ENCODE measurements at places on chromosomes 6 and 20.

DNA sequence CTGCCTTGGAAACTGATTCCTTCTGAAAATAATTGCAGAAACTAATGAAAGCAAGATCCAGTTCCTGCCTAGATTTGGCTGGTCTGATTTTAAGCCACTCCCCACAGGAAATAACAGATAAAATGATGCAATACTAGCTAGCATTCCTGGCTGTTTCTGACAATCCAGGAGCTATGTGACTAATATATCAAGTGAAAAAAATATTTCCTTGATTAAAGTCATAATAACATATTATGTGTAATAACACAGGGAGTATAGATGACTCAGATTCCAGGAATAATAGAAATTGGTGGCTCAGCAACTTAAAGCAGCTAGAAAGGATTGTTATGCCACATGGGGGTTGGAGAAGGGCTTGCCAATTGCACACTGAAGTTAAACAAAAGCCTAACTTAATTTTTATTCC lies 182.7 kb upstream of the SALL4 start:
- DNase-seq, result peak; percentile 97

- no peak for DNase-seq
Observed at GRCh38 chr20:37390891-37391525, 45.1 kb downstream of the SRC start.

- no peak for DNase-seq
Observed at GRCh38 chr6:142913511-142914047, 31.4 kb downstream of the HIVEP2 start.

- no peak for DNase-seq
Observed at GRCh38 chr6:17355404-17355774, 38.0 kb upstream of the CAP2 start.

DNA sequence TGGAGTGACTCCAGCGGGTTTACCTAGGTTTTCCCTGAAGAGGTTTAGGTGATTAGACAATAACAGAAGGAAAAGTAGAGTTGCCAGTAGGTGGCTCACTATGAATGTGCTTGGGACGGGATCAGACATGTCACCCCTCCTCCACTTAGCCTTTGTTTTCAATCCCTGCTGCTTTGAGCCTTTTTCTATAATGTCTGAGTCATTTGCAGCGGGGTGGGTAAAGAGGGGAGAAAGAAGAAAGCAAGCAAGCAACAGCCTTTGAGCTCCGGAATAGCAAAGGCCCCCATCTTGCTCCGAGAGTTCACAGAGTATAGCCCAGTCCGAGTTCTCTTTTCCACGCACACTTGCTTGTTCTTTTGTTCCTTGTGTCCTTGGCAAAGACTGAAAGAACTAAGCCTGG lies 129.1 kb downstream of the PACRG start:
- peak; percentile 77 for DNase-seq

- DNase-seq, result no peak
Observed at GRCh38 chr6:135913785-135914184, 62.3 kb downstream of the PDE7B start.

DNA sequence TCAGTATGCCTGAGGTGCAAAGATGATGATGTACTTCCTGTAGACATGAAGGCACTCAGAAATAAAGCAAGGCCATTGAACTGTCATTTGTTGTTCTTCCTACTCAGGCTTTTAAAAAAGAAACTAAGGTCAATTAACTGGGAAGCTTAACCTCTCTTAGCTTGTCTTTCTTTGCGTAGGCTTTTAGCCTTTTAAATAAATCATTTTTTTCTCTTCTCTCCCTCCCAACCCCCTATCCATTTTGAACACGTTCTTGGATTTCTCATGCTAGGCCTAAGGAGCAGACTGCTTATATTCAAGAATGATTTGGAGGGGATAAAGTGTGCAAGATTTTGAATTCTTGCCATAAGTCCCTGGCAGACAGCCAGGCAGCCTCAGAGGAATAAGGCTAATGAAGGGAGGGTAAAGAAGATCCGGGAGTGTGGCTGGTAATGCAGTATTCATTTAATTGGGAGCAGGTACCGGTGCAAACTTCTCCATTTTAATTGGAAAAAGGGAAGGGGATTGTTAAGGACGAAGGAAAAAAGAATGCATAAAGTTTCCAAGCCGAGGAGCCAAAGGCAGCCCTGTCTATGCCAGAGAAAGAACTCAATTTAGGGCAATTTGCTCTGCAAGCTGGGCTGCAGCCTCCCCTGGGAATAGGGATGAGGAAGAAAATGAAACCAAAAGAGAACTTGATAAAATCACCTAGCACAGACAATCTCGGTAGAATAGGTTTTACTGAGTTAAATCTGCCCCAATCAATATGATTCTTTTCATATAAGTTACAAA lies 343.8 kb upstream of the MMS22L start:
- DNase-seq, result peak; percentile 49

- DNase-seq, result no peak
Observed at GRCh38 chr20:20849161-20849560, 136.7 kb upstream of the RALGAPA2 start.

- no peak for DNase-seq
Observed at GRCh38 chr6:168198302-168199180, 119.5 kb upstream of the FRMD1 start.

DNA sequence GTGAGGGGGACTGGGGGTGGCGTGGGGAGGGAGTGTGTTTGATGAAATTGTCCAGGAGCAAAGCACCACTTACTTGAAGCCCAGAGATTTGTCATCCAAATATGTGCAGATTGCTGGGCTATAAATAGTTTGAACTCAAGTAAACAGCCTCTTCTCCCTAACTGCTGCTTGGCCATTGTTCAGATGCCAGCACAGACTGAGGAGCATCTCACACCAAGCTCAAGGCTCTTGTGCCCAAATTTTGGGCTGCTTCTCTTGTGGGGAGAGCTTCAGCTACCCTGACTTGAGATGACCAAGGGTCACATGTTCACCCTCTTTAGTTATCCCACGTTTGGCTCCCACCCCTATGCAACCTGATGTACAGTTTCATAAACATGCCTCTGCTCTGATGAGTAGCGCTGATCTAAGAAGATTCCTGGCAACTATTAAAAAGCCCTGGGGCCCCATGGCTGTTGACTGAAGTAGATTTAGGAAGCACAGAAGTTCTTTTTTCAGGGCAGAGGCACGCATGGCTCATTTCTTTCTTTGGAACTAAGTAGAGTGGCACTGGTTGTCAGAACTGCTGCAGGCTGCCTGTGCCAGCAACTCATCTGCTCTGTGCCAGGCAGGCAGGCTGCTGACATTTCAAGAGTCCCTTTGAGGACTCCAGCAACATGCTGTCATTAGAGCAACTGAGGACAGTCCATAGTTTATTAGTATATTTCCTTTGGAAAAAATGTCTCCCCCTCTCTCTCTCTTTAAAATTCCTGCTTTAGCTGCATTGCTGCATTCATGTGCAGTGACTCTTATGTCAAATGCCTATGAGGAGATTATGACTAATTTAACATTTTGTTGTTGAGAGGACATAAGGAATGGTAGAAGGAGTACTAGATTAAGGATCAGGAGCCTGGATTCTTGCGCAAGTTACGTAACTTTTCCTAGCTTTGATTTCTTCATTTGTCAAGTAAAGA lies 9.6 kb upstream of the PKIG start:
- peak; percentile 88 for DNase-seq

DNA sequence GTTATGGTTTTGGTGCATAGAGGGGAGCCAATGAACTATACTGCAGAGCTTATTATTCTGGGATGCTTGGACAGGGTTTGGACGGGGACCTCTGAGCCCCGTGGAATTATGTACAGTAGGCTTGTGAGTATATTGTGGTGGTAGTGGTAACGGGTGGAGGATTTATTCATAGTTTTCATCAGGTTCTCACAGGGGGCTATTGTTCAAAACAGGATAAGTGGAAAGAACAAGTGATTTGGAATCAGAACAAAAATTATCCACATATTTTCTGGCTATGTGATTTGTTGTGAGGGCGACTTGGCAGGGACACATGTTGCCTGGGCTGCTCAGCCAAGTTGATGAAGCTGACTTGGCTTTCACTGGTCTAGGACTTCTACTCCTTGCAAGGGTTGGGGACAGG lies 64.6 kb upstream of the ELOVL5 start:
- no peak for DNase-seq
